Retina (tissue), 1 donor: ENCODE measurements at places on chromosomes 6 and 20.

- DNase-seq = peak; percentile 65
Observed at GRCh38 chr20:60362531-60362930, 404.3 kb downstream of the CDH26 start.

DNA sequence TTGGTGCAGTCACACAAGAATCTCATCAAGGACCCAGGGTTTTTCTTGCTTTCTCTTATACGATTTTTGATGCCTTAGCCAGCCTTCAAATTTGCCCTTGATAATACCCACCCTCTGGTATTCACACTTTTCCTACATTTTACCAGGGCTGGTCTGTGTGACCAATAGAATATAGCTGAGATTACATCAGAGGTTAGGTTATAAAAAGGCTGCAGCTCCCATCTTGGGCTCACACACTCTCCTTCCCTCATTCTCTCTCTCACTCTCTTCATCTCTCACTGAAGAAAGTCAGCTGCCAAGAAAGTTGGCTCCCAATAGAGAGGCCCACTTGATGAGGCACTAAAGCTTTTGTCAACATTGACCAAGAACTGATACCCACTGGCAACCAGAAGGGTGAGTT, 4.1 kb upstream of the PNPLA1 start:
- DNase-seq = no peak

DNA sequence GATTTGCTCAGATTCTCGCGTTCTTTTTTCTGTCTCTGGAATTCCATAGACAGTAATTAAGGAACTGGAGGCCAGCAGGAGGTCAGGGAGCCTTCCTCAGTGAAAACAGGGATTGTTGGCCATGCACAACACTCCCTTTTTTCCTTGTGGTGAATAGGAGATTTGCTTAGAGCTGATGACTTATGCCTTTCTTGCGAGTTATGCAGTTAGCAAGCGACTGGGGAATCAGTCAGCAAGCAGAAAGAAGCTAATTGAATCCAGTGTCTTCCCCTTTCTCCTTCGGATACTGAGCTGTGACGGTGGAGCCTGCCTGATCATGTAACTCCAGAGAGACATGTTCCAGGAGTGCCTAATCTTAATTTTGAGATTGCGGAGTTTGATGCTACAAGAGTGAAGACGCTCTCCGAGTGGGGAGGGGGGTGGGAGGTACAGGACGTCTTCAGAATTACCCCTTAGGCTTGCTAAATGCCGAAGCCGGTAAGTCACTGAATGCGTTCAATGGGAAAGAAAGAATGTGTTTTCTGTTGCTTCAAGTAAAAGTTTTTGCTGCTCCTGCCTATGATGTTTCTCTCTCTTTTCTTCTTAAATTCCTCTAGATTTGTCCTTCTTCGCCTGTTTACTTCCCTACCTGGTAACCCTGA, 165.9 kb downstream of the SASH1 start:
- peak; percentile 68 for DNase-seq

GRCh38 chr20:56922497-56922896, 293.4 kb downstream of the TFAP2C start:
- DNase-seq = no peak

DNA sequence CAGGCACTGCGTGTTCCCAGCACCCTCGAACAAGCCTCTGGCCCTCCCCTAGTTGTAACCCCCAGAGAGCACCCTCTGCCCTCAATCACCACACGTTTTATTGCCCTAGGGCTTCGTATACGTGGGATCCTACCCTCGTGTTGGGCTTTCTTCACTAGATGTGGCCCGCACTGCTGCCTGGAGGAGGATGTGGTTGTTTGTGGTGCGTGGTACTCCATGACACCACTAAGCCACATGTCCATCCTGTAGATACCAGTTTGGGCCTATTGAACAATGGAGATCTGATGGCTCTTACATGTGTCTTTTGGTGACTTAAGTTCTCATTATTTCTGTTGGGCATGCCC, 17.0 kb downstream of the SLC2A4RG start:
- DNase-seq = no peak

DNA sequence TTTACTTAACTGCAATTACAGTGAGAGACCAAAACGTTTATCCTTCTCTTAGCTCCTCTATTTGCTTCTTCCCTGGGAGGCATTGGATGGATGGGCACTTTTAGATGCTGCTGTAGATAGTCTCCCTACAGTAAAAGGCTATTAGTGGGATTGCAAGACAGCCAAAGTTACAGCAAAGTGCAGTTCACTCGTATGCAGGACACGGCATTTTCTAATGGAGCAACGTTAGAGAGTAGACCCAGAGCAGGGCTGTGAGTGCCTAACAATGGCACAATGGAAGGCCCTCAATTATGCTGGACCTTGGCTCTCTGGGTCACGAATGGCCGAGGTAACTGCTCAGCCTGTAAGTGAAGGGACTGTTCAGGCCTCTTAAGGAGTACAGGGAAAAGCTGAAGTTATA, 605.8 kb upstream of the NOX3 start:
- DNase-seq = no peak

GRCh38 chr20:58657986-58658385, 6.9 kb downstream of the STX16 start:
- DNase-seq = no peak

DNA sequence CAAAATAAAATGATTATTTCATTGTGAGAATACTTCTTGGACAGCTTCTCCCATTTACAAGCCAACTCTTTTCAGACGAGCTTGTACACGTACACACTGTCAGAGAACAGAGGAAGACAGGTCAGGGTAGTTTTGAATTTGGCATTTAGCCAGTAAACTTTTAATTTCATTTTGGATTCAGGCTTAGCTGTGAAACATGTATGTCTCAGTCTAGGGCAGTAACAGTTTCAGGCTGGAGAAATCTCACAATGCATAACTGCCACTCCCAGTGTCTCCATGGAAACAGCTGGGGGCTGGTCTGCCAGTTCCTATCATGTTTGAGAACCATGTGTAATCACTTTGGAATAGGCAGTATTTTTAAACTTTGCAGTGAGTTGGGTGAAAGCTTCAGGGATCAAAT, 22.0 kb upstream of the QKI start:
- peak; percentile 60 for DNase-seq

- DNase-seq = no peak
Observed at GRCh38 chr20:12112665-12113064, 195.0 kb downstream of the BTBD3 start.
